A549 treated with CORT108297 at 1 μM for 4 hours (cell line): ENCODE measurements at places on chromosomes 2 and 18. TPM values are rescaled to one million over a fixed set of nuclear protein-coding genes. Genes with fewer than 3 reads are reported as not detected.

HNRNPLL gene
- 20.3 to 29.4 TPM (median 24.6 TPM) in 5 replicates for total RNA-seq

GRP gene
- total RNA-seq, result not detected in 5 replicates

SDC1 gene
- total RNA-seq, result 153 to 217 TPM (median 189 TPM) in 5 replicates

APCDD1 gene
- 0.14 to 0.21 TPM in 2 of 5 replicates, not detected in the others for total RNA-seq

NPPC gene
- 0.20 to 0.29 TPM (median 0.23 TPM) in 4 of 5 replicates, not detected in the other for total RNA-seq

SNRPD1 gene
- 150 to 187 TPM (median 178 TPM) in 5 replicates for total RNA-seq

RAB31 gene
- total RNA-seq, result 23.0 to 30.6 TPM (median 27.1 TPM) in 5 replicates

TNFRSF11A gene
- 5.3 to 9.0 TPM (median 7.6 TPM) in 5 replicates for total RNA-seq

HTR2B gene
- total RNA-seq, result 0.05 to 0.09 TPM (median 0.08 TPM) in 5 replicates

SAG gene
- not detected in 5 replicates for total RNA-seq

EFEMP1 gene
- total RNA-seq, result 28.8 to 60.6 TPM (median 43.3 TPM) in 5 replicates

LRP1B gene
- not detected in 5 replicates for total RNA-seq

MTCL1 gene
- total RNA-seq, result 52.2 to 67.0 TPM (median 62.2 TPM) in 5 replicates

FARSB gene
- total RNA-seq, result 42.3 to 49.7 TPM (median 43.1 TPM) in 5 replicates

ONECUT2 gene
- total RNA-seq, result 0.31 to 0.63 TPM (median 0.41 TPM) in 5 replicates

GLI2 gene
- 17.1 to 28.0 TPM (median 24.1 TPM) in 5 replicates for total RNA-seq

CRYGD gene
- total RNA-seq, result not detected in 5 replicates

KIF5C gene
- 0.27 to 0.43 TPM (median 0.31 TPM) in 5 replicates for total RNA-seq

RNU2-63P gene
- not detected in 5 replicates for total RNA-seq

RPL37A gene
- total RNA-seq, result 5,035 to 5,500 TPM (median 5,162 TPM) in 5 replicates

PRSS56 gene
- 0.07 to 0.22 TPM (median 0.15 TPM) in 5 replicates for total RNA-seq

PARD6G gene
- total RNA-seq, result 2.8 to 3.5 TPM (median 3.2 TPM) in 5 replicates

TYMS gene
- 165 to 179 TPM (median 177 TPM) in 5 replicates for total RNA-seq

SH2D6 gene
- 0.50 to 1.1 TPM (median 0.87 TPM) in 5 replicates for total RNA-seq

SCN3A gene
- total RNA-seq, result 0.01 TPM in 2 of 5 replicates, not detected in the others

CCDC148 gene
- total RNA-seq, result 0.22 to 0.45 TPM (median 0.39 TPM) in 5 replicates

AQP4 gene
- total RNA-seq, result 0.05 TPM in 1 of 5 replicates, not detected in the others

EFR3B gene
- total RNA-seq, result 12.8 to 15.3 TPM (median 13.5 TPM) in 5 replicates

FBLN7 gene
- total RNA-seq, result 0.49 to 0.74 TPM (median 0.66 TPM) in 5 replicates

ORMDL1 gene
- total RNA-seq, result 40.5 to 50.3 TPM (median 47.4 TPM) in 5 replicates

DNAJC5G gene
- total RNA-seq, result not detected in 5 replicates

DLGAP1 gene
- 0.01 to 0.04 TPM in 2 of 5 replicates, not detected in the others for total RNA-seq

MAP3K19 gene
- total RNA-seq, result not detected in 5 replicates

COL4A3 gene
- 0.43 to 1.2 TPM (median 0.69 TPM) in 5 replicates for total RNA-seq

IFIH1 gene
- total RNA-seq, result 0.88 to 1.5 TPM (median 1.1 TPM) in 5 replicates

SCG2 gene
- total RNA-seq, result 0.88 to 1.2 TPM (median 1.1 TPM) in 5 replicates

GAL3ST2 gene
- total RNA-seq, result 0.13 to 0.35 TPM (median 0.32 TPM) in 5 replicates

SIX3 gene
- total RNA-seq, result 0.36 to 0.58 TPM (median 0.52 TPM) in 5 replicates

AQP12B gene
- not detected in 5 replicates for total RNA-seq

CTAGE1 gene
- 0.05 TPM in 1 of 5 replicates, not detected in the others for total RNA-seq

C2orf74 gene
- total RNA-seq, result 13.9 to 22.6 TPM (median 17.1 TPM) in 5 replicates

CNGA3 gene
- total RNA-seq, result 0.06 TPM in 1 of 5 replicates, not detected in the others

DSG4 gene
- not detected in 5 replicates for total RNA-seq

LIMS1 gene
- total RNA-seq, result 41.0 to 66.4 TPM (median 54.3 TPM) in 5 replicates

ATP6V1B1 gene
- total RNA-seq, result 1.5 to 2.6 TPM (median 2.4 TPM) in 5 replicates

SCYGR4 gene
- total RNA-seq, result not detected in 5 replicates

FAM117B gene
- total RNA-seq, result 1.9 to 2.3 TPM (median 2.2 TPM) in 5 replicates

TMEM17 gene
- 5.3 to 6.0 TPM (median 5.5 TPM) in 5 replicates for total RNA-seq

RFTN2 gene
- 0.01 TPM in 1 of 5 replicates, not detected in the others for total RNA-seq

ASXL3 gene
- not detected in 5 replicates for total RNA-seq
